Stimulated activated CD8-positive, alpha-beta memory T cell treated with anti-CD3 and anti-CD28 coated beads, Interleukin-15, amount 100 ng/mL, for 1 hour (primary cell): ENCODE measurements at places on chromosomes 13 and 19.

- DNase-seq, result no peak
Measured at GRCh38 chr13:112744168-112745021, 54.6 kb downstream of the ATP11A start.

DNA sequence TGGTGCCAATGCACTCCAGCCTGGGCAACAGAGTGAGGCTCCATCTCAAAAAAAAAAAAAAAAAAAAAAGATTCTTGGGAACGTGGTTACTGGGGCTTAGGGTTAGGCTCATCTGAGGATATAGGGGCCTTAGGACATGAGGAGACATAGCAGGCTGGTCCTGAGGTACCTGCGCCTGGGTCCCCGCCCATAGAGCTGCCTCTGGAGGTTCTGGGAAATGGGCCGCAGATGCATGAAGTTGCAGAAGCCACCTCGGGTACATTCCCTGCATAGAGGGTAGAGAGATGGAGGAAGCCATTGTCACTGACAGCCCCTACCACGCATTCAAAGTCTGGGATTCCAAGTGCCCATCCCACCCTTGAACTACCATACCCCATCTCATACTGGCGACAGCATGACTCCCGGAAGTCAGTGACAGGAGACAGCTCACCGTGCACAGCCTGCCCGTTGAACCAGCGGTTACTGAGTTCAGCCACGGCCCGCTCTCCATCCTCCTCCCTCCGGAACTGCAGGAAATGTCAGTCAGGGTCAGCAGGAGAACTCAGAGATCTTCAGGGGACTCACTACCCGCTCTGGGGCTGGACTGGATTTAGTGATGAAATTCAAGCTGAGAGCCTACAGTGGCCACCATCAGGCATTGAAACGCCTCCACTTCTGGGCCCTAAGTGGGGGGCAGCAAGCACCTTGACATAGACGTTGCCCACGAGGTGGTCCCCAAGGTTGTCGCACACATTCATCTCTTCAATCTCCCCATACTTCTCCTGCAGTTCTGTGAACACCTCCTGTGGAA is 1.4 kb downstream of the U2AF1L4 start:
- DNase-seq, result no peak

DNA sequence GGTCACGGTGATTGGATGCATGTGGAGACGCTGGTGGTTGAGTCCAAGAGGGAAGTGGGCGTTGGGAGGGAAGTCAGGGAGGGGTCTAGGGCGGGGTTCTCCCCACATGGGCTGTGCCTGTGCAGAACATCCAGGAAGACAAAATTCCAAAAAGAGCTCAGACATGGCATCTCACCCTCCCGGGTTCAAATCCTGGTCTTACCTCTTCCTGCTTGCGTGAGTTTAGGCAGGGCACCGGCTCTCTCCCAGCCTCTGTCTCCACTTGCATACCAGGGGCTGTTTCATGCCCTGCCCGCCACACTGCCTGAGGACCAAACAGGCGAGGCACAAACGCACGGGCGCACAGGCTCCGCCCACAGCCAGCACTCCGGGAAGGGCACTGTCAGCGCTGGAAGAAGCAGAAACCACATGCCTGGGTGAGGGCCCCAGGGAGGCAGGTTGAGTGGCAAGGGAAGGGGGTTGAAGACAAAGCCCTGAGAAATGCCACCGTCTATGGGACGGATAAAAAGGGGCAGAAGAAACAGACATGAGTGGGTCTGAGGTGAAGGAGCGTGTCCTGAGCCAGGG is 123.6 kb upstream of the SOX1 start:
- no peak for DNase-seq

DNA sequence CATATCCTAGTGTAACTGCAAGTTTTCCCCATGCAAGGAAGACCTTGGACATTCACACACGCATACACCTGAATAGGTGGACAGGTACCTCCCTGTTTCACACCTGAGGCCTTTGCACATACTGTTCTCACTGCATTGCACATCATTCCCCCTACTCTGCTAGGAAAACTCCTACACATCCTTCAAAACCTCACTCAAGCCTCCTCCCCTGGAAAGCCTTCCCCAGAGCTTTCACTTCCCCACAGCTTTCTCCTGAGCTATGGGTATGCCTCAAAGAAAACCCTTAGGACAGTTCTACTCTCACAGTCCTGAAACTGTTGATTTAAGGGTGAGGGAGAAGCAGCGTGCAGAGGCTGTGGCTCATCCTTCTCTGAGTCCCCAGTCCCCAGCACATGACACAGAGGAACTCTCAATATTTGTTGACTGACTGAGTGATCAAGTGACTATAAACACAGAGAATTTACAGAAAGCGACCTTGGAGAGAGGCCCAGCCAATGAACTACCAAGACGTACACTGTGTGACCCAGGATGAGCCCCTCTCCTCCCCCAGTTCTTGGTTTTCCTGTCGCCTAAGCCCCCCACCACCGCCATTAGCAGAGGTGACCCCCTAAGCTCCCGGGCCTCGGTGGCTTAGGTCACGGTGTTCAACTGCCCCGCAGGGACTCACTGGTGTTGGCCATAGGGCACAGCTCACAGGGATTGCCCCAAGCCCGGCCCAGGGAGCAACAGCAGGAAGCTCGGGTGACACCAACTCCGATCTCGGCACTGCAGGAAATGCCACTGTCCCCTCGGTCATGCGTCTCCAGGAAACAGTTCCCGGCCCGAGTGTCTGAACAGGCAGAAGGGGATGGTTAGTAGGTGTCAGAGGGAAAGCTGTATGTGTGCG is 40.6 kb downstream of the FBN3 start:
- no peak for DNase-seq

DNA sequence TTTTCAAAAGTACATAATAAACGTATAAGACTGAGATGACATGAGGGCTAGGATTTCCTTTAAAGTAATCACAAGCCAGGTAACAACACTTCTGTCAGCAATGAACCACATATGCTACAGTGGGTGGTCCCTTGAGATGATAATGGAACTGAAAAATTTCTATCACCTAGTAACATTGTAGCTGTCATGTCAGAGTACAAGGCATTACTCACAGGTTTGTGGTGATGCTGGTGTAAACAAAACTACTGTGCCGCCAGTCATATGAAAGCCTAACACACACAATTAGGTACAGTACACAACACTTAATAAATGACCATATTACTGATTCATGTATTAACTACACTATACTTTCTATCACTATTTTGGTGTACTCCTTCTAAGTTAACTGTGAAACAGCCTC is 36.8 kb downstream of the MIPEP start:
- DNase-seq, result no peak

DNA sequence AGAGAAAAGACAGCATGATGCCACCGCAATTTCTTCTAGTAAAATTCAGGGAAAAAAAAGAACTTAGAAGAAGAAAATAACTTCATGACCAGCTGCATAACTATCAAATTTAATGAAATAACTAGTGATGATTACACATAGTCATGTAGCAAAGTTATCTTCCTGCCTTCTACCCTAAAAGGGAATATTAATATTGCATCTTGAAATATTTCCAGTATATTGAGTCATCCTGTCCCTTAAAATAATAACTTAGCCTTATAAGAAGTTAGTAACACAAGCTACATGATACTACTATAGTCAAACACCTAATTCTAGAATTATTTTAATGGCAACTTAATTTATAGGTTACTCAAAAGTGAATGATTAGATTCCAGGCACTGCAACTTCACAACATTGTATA is 289.2 kb downstream of the KLF12 start:
- no peak for DNase-seq

DNA sequence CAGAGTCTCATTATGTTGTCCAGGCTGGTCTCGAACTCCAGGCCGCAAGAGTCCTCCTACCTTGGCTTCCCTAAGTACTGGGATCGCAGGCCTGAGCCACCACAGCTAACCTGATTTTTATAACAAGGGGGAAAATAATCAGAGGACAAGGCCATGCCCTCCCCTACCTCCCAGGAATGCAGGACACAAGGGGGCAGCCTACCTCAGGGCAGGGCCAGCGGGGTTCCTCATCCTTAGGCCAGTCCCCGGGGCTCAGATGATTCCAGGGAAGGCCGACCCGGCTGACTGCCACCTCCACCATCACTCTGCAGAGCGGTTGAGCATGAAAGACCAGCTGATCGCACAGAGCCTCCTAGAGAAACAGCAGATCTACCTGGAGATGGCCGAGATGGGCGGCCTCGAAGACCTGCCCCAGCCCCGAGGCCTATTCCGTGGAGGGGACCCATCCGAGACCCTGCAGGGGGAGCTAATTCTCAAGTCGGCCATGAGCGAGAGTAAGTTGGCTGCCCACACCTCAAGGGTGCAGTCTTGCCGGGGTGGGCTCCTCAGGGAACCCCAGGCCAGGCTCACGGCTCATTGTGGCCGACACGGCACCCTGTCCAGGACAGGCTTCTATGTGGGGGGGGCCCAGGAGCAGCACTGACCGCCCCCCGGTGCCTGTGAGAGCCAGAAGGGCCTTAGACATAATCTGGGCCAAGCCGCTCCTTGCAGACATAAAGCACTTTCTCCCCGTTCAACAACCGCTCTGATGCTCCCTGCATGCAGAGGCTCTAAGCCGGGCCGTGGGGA is 26.8 kb downstream of the PEX11G start:
- DNase-seq, result no peak

GRCh38 chr13:94188201-94188854 is 291.2 kb downstream of the DCT start:
- DNase-seq, result no peak

DNA sequence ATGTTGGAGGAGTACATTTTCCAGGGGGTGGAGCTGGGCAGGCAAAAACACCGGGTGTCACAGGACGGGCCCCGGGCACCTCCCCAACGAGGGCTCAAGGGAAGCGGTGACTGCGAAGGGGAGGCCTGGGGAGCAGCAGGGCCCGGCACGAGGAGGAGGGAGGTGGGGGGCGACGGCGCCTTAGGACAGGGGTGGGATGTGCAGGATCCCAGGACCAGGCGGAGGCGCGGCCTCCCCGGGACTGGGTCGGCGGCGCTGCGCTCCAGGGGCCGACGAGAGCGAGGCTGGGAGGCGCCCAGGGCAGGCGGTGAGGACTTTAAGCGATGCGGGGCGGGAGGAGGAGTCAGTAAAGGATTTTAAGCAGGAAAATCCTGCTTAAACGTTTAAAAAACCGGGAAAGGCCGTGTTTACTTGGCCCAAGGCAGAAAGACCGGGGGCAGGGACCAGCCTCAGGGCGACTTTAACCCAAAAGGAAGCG is 427 bp downstream of the ZNF160 start:
- DNase-seq, result no peak

DNA sequence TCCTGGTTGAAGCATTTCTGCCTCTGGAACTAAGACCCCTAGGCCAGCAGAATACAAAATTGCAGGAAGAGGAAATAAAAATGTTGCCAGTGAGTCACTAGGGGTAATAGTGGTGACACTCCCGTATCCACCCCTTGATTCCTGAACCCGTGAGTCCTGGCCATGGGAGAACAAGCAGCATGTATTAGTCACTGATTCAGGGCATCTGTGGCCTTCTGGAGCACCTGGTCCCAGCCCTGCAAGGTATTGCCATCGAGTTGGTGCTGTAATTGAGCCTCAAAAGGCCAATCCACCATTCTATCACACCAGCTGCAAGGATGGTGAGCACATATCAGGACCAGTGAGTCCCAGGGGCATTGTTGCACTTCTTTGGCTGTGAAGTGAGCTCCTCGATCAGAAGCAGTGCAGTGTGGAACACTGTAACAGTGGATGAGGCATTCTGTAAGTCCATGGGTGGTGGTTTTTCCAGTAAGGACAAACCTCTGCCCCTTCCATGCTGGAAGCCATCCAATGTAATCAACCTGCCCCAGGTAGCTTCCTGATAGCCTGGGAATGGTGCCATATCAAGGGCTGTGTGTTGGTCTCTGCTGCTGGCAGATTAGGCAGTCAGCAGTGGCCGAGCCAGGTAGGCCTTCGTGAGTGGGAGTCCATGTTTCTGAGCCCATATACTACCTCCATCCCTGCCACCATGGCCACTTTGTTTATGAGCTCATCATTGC is 39.6 kb downstream of the C1QTNF9 start:
- DNase-seq, result no peak

- no peak for DNase-seq
Measured at GRCh38 chr13:33548069-33548468, 262.5 kb upstream of the STARD13 start.

GRCh38 chr19:1921825-1922224 is 16.6 kb downstream of the ADAT3 start:
- DNase-seq, result no peak

DNA sequence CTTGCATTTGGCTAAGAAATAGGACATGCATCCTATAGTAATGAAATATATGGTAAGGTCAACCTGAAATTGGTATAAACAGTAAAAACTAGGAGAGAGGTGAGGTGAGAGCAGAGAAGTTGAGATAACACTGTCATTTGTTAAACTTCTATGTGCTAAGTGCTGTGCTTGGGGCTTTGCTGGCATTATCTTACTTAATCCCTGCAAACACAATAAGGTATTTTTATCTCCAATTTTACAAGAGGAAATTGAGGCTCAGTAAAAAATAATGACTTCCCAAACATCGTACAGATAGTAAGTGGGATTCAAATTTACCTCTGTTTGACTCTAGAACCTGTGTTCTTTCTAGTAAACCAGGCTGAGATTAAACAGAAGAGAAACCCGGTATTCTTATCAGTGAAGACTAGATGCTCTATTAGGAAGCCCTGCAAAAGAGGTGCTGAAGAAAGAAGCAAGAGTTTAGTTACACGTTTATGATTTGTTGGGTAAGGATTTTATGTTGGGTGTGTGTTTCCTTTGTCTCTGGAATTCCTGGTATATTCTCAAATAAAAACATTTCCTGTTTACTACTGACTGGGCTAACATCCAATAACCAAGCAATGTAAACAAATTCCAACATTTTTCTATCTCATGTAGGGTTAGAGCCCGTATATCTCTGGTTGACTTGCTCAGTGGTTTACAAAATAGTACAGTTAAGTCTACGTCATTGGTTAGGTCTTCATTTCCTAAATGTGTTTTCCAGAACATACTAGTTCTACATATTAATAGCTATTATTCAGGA is 137.3 kb upstream of the FNDC3A start:
- DNase-seq, result no peak

- no peak for DNase-seq
Measured at GRCh38 chr13:39955560-39955959, 300.1 kb downstream of the COG6 start.

DNA sequence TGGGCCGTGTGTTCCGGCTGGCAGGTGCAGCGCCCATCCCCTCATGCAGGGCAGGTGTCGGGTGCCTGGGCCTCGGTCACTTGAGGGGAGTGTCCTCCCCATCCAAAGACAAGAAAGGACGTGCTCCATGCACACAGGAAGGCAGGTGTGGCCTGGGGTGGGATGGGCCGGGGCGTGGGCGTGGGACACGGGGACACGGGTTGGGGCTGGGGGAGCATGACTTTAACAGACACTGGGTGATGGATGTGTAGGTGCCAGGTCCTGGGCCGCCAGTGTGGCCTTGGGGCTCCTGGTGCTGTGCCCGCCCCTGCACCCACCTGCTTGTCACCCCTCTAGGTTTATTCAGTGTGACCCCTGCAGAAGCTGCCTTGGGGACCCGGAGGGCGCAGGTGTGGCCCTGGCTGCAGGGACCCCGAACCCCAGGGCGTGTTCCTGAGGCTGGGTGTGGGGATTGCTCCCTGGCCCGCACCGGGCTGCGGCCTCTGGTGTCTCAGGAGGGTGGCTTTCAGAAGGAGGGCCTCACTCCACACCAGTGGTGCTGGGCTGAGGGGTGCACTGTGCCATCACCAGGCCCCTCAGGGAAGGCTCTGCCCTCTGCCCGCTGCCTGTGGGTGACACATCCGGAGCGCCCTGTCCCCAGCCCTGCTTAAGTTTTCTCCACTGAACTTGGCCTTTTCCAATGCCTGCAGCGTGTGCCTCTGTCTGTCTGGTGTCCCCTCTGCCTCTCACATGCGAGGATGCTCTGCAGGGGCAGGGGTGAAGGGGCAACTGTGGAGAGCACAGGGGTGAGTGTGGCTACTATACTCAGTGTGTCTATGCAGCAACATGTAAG is 5.2 kb downstream of the TMEM255B start:
- no peak for DNase-seq

- no peak for DNase-seq
Measured at GRCh38 chr19:34232566-34233481, 21.5 kb upstream of the GARRE1 start.
